ENCODE measurements at places on chromosomes 3 and 15. TPM values are rescaled to one million over a fixed set of nuclear protein-coding genes. Genes with fewer than 3 reads are reported as not detected.

Gene MOBP
- not detected for total RNA-seq

Gene GOLGA8M
- not detected for total RNA-seq

Gene ISLR
- 0.68 TPM for total RNA-seq

Gene MME
- 1.5 TPM for total RNA-seq

Gene FRMD4B
- total RNA-seq = 13.0 TPM

Gene PRRT3
- 11.6 TPM for total RNA-seq

Gene EAF2
- total RNA-seq = 8.5 TPM

Gene SOX14
- total RNA-seq = not detected

Gene LSMEM2
- 0.37 TPM for total RNA-seq

Gene KLHL40
- not detected for total RNA-seq

Gene CGGBP1
- total RNA-seq = 102 TPM

Gene SLC35G2
- 0.43 TPM for total RNA-seq

Gene SLC12A8
- total RNA-seq = 4.6 TPM

Gene PROS1
- total RNA-seq = 11.9 TPM

Gene LTF
- not detected for total RNA-seq

Gene NPTN
- total RNA-seq = 84.4 TPM

Gene GNAI2
- total RNA-seq = 249 TPM
